ENCODE measurements at places on chromosomes 1 and 21.

- no peak for DNase-seq
These were observed 295.4 kb upstream of the DAB1 start for GRCh38 chr1:57719274-57719673.

DNA sequence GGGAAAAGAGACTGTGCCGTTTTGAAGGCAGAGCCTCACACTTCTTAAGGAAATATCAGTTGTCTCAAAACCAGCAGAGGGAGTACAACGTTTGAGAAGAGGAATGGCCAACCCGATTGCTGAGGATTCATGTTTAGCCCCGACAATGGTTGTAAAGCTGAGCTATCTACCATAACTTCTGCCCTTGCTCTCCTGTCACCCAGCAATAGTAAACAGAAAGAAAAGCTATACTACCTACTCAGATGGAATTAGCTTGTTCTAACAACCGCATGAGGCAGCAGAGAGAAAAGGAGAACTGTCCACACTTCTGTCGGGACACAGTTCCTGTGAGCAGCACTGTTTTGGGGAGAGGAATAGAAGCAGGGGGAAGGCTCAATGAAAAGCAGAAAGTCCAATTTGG, 91.2 kb downstream of the SLC45A1 start:
- DNase-seq = peak; percentile 46

DNA sequence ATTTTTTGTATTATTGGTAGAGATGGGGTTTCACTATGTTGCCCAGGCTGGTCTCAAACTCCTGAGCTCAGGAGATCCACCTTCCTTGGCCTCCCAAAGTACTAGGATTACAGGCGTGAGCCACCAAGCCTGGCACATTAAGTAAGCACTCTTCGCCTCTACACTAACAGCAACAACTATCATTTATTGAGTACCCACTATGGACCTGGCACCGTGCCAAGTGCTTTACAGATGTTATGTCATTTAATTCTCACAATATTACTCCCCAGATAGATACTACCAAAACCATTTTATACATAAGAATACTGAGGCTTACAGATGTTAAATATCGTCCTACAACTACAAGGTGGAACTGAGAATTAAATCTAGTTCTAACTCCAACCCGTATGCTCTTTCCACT, 50.1 kb downstream of the TUT4 start:
- no peak for DNase-seq

GRCh38 chr21:15031790-15032357, 32.9 kb downstream of the NRIP1 start:
- no peak for DNase-seq

DNA sequence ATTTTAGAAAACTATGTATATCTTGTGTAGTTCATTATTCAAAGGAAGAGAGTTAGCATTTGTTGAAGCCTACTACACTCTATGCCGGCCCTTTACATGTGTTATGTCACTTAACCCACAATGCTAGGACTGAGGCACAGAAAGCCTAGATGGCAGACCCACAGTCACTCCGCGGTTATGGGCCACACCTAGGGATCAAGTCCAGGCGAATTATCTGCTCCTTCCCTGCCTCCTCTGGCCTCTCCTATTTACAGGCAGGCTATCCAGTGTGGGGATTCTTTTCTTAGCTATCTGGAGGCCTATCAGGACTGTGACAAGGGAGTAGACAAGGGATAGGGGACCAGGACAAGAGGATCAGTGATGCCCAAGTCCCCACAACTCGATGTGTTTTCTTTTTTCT, 33.0 kb downstream of the IER5 start:
- no peak for DNase-seq

GRCh38 chr1:119394085-119394484, 20.9 kb upstream of the HSD3B2 start:
- DNase-seq = no peak

- no peak for DNase-seq
These were observed 56.9 kb upstream of the MAP1LC3C start for GRCh38 chr1:242055749-242056320.

DNA sequence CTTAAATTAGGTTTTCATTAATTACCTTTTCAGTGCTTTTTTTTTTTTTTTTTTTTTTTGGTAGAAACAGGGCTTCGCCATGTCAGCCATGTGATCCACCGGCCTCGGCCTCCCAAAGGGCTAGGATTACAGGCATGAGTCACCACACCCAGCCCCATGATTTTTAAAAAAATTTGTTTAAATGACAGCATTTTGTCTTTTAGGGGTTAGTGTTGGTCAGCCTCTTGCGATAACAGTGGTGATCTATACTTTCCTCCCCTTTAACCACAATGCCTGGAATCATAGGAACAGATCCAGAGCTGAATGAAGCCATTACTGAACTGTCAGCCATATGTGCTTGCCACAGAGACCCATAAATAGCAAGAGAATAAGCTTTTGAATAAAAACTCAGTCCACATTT, 73.9 kb downstream of the CACHD1 start:
- DNase-seq = no peak

GRCh38 chr1:65558215-65558614, 137.7 kb downstream of the LEPR start:
- DNase-seq = no peak

DNA sequence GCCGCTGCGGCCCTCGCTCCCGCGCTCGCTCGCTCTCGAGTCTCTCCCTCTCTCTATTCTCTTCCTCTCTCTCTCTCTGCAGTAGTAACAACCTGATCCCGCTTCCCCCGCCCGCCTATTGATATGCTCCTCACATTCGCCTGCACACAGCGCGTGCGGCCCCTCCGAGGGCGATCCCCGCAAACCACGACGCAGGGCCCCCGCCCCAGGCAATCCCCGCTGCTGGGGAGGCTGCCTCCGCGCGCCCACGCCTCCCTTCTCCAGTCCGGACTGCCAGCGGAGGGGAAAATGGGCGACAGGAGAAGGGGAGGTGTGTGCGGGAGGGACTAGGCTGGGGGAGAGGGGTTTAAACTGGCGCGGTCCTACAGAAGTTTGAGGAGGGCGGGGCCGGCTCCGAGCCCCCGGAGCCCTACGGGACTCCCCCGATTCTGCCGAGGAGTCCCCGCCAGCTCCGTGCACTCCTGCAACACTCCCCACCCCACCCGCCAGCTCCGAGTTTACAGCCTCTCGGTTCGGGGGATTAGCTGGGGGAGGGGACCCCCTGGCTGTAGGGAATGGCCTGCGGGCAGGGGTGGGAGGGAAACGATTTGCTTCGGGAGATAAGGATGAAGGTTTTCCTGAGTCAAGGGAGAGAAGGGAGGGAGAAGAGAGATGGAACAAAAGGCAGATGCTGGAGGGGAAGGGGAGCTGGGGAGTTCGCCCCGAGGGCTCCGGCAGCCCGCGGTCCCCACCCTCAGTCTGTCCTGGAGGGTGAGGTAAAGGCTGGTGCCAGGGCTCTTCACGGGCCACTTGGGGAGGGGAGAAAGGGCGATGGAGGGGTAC, 66.6 kb downstream of the SYT2 start:
- DNase-seq = no peak

DNA sequence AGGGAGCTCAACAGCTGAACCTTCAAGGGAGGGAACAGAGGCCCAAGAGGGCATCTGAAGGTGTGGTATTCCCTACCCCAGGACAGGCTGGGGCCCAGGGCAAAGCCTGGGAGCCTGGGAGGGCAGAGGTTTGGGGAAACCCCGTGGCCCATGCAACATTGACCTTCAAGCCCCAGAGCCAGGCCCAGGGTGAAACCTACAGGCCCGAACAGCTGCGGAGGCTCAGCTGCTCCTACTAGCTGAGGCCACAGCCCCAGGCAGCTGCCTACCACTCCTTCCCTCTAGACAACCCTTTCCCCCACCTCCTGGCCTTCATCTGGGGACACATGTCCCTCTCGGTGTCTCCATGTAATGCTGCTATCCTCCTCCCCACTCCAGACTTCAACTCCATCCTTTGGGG, 3.2 kb downstream of the LAD1 start:
- no peak for DNase-seq

DNA sequence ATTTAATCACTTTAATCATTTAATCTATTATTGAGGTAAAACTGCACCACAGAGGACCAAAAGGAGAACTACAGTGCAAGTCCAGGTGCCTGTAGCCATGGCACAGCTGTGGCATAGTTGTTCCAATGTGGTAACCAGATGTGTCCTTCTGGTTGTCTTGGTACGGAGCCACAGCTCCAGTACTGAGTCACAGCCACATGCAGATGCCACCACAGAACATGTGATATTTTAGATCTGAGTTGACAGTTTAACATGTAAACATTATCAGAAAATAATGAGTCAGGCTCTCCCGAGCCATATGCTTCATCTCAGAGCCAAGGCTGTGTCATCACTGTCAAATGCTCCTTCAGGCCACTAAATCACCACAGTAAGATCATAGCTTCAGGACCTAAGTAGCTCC, 56.4 kb upstream of the RGS7 start:
- no peak for DNase-seq

Data from fibroblast of skin of left biceps (primary cell).